Germinal center (tissue), 1 donor: ENCODE measurements at places on chromosomes 13 and 19.

DNA sequence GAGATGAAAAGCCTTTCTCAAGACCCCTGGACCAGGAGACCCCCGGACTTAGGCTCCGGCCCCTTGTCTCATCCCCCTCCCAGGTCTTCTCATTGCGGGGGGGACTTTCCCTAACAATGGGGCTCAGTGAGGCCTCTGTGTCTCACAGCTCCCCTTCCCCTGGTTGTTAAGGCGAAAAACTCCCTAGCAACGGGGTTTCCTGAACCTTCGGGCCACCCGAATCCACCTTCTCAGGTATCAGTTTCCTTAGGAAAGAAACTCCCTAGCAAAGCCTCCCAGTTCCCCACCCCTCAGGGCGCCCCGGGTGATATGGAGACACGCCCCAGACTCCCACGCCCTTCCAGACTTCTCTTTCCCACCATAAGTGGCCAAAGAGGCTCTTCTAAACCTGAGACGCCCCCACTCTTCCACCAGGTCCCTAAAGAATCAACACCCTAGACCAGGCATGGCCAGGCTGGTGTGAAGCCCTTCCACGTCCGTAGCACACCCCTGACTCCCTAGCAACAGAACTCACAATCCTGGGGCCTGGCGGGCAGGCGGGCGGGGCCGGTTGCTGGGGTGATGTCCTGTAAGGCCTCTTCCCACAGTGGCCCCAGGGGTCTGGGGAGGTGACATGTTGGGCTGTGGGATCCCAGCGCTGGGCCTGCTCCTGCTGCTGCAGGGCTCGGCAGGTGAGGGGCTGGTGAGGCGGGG is at the start of gene TMEM190:
TMEM190 (plus strand) TSS at position 586 of the 693 bp plus-strand sequence; CDS start at position 614, 28 bp downstream.
- DNase-seq, result no peak

GRCh38 chr19:40989453-40989852 is 1.6 kb upstream of the CYP2B6 start:
- no peak for DNase-seq

DNA sequence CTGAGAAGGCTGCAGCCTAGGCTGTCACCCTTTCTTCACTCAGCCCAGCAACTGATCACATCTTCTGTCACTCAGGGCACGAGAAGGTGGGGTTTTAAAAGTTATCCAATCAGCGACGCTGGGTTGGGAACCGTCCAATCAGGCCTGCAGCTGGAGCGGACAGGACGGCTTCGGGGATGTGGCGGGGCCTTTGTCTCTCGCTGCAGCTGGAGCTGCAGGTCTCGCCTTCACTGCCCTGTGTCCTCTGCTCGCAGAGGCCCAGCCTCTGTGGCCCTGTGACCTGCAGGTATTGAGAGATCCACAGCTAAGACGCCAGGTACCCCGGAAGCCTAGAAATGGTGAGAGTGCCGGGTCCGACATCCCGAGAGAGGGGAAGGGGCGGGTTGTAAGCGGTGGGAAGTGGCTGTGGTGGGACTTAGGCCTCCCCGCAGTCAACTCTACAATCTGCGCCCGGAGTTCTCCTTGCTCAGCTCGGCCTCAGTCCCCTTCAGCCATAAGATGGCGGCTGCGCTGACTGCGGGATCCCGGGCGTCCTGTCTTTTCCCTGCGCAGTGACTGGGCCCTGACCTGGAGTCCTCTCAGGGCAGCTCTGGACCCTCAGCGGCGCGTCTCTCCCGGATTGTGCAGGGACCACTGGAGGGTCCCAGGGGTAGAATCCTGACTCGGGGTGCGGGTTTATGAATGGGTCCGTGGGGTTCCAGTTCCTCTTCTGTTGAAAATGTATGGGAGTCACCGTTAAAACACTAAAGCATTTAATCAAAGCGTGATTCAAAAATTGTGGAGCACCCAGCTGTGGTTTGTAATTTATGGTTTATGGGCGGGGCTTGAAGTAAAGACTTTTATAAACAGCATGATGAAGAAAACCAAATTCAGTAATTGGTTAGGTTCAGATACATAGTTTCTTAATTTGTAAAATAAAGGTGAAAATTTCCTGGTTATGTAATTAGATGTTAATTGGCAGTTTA is at the start of gene ZNF714:
ZNF714 (plus strand) TSS at position 193 of the 965 bp plus-strand sequence. CDS start 16,066 bp downstream, outside the sequence.
- peak; percentile 89 for DNase-seq

GRCh38 chr19:9065457-9066014 is 21.3 kb upstream of the OR1M1 start:
- no peak for DNase-seq

- DNase-seq, result no peak
Measured at GRCh38 chr19:40862785-40863184, 12.5 kb upstream of the CYP2A6 start.

DNA sequence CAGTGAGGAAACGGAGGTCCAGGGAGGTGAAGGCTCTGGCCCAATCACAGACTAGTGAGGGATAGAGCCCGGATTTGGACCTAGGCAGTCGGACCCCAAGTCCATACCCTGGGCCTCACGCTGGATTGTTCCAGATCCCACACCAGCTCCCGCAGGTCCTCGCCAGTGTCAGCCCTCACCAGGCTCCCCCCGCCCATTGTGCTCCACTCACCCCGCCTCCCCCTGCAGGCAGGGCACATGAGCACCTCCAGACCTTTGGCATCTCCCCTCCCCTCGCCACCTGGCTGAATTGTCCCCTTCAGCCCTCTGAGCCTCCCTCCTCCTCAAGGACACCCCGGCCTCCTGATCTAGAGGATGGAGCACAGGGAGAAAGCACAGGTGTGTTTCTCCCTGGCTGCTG is 152.4 kb downstream of the KATNAL1 start:
- no peak for DNase-seq

DNA sequence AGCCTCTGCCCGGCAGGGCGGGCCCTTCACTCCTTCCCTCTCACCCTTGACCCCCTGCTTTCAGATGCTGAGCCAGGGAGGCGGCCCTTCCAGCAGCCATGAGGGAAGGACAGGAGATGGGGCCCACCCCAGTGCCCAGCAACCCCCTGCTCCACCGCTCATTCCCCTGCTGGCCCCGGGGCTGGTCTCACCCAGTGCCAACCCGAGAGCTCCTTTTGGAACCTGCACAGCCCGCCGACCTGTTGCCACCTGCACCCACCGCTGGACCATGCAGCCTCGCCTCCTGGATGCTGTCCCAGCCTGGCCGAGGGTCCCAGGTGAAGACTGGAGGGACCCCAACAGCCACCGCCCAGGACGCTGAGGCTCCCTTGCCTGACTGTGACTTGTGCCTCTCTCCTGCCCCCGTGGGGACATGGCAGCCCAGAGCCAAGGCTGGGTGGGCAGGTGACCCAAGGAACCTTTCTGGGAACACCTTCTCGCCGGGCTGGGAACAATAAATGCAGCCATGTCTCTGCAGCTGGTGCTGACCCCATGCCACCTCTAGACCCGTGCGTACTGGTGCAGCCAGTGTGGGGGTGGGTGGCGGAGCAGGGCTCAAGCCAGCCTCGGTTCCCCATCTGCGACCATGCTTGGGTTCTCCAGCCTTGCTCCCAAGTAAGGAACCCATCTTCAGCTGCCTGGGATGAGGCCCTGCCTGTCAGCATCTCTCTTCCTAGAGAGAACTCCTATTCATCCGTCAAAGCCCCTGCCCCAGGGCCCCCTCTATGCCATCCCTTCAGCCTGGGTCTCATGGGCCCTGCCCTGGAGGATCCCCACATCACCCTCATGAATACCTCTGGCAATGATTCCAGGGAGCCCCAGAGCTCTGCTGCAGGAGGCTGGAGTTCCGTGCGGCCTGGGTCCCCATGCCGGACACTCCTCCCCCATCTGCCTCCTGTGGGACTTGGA is 3.7 kb downstream of the FAM174C start:
- no peak for DNase-seq

GRCh38 chr19:18433015-18433691 is 4.8 kb downstream of the ISYNA1 start:
- peak; percentile 73 for DNase-seq

GRCh38 chr13:95553581-95554385 is 1.3 kb downstream of the CLDN10 start:
- no peak for DNase-seq

DNA sequence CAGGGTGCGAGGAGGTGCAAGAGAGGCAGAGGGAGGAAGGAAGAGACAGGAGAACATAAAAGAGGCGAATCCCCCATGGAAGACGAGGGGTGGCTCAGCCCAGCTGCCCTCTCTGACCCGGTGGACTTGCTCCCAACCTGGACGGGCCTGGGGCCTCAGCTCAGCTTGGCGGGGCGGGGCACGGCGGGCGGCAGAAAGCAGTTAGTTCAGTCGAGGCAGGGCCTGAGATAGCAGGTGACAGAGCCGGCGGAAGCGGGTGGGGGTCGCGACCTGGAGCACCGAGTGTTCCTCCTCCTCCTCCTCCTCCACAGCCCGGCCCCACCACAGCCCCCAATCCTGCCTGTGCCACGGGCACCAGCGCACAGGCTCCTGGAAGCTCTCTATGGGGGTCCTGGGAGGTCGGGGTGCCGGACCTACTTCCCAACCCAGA is 7.0 kb upstream of the CACTIN start:
- no peak for DNase-seq

DNA sequence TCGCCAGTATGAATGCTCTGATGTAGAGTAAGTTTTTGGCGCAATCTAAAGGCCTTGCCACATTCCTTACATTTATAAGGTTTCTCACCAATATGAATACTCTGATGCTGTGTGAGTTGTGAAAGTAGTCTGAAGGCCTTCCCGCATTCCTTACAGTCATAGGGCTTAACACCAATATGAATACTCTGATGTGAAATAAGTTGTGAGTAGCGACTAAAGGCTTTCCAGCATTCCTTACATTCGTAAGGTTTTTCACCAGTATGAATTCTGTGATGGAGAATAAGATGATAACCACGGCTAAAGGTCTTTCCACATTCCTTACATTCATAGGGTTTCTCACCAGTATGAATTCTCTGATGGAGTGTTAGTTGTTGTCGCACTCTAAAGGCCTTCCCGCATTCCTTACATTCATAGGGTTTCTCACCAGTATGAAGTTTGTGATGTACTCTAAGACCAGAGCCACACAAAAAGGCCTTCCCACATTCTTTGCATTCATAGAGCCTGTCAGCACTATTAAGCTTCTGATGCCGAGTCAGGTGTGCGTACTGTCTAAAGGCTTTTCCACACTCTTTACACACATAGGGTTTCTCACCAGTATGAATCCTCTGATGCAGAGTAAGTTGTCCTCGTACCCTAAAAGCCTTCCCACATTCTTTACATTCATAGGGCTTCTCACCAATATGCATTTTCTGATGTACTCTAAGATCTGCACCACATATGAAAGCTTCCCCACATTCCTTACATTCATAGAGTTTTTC is 14.1 kb upstream of the ZFP14 start:
- no peak for DNase-seq

GRCh38 chr19:20470345-20471135 is 95.0 kb downstream of the ZNF737 start:
- DNase-seq, result no peak

DNA sequence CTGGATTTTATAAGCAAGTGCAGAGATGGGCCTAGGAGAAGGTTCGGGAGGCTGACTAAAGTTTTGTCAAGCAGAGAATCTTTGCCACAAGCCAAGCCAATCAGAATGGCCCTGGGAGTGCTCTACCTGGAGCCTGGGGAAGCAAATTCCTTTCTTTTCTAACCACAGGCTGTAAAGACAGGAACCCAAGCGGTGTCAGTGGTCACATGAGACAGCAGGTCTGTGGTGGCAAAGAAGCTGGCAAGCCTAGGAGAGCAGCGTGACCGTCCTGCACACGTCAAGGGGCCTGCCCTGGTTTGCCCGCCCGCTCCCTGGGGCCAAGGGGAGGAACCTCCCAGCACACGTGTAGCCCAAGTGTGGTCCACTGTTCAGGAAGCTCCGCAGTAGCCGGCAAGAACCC is 90.8 kb downstream of the IPO5 start:
- no peak for DNase-seq

- no peak for DNase-seq
Measured at GRCh38 chr19:15945301-15945700, 3.5 kb upstream of the OR10H4 start.

GRCh38 chr13:21287331-21287907 is 111.0 kb downstream of the MRPL57 start:
- no peak for DNase-seq

- DNase-seq, result no peak
Measured at GRCh38 chr13:44068737-44069136, 189.0 kb downstream of the LACC1 start.

DNA sequence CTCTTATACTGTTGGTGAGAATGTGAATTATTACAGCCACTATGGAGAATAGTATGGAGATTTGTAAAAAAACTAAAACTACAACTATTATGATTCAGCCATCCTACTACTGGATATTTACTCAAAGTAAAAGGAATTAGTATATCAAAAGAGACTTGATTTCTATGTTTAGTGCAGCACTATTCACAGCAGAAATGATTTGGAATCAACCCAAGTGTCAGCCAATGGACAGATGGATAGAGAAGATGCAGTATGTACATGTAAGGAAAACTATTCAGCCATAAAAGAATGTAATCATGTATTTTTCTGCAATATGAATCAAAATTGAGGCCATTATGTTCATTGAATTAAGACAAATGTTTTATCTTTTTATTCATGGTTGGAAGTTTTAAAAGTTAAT is 1705.5 kb downstream of the SLITRK1 start:
- DNase-seq, result no peak

DNA sequence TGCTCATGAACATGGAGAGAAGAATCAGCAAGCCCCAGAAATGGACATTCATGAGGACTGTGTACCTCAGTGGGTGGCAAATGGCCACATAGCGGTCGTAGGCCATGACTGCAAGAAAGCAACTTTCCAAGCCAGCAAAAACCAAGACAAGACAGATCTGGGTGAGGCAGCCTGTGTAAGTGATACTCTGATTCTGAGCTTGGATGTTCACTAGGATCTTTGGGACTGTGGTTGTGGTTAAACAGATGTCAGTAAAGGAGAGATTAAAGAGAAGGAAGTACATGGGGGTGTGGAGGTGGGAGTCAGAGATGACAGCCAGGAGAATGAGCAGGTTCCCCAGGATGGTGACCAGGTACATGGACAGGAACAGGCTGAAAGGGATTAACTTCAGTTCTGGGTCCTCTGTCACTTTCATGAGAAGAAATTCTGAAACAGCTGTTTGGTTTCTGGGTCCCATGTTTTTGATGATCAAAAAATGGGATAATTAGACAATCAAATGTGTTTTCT is at the start of gene OR7G1:
OR7G1 (minus strand) TSS at position 457 of the 507 bp plus-strand sequence; CDS start at position 457, 0 bp downstream.
- DNase-seq, result no peak

DNA sequence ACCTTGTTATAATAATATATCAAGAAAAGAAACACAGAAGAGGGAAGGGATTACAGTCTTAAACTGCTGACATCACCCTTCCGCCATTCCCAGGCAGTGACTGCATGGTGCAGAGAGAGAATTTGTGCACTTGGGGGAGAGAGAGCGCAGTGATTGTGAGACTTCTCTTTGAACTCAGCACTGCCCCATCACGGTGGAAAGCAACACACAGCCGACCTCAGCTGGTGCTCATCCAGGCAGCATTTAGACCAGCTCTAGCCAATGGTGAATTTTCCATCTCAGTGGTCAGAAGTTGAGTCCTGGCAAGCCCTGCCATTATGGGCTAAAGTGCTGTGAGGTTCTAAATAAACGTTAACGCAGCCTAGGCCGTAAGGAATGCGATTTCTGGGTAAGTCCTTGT is 1681.5 kb downstream of the EFNB2 start:
- DNase-seq, result no peak

- no peak for DNase-seq
Measured at GRCh38 chr13:32413284-32413683, 14.6 kb downstream of the N4BP2L1 start.
